ENCODE measurements at places on chromosomes 5 and 9.

DNA sequence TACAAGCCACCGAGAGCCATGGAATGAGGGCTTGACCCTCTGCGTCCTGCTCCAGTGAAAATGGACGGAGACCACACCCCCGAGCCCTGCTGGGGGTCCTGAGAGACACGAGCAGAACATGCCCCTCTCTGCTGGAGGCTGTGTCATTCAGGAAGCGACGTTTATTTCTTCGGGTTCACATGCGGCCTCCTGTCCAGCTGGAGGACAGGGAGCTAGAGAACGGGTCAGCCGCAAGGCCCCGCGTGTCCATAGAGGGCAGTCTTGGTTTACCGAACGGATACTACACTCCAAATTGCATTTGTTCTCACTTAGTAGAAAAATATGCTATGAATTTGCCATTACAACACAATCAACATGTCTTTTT is 36.1 kb downstream of the MRPL36 start:
- no peak for DNase-seq

DNA sequence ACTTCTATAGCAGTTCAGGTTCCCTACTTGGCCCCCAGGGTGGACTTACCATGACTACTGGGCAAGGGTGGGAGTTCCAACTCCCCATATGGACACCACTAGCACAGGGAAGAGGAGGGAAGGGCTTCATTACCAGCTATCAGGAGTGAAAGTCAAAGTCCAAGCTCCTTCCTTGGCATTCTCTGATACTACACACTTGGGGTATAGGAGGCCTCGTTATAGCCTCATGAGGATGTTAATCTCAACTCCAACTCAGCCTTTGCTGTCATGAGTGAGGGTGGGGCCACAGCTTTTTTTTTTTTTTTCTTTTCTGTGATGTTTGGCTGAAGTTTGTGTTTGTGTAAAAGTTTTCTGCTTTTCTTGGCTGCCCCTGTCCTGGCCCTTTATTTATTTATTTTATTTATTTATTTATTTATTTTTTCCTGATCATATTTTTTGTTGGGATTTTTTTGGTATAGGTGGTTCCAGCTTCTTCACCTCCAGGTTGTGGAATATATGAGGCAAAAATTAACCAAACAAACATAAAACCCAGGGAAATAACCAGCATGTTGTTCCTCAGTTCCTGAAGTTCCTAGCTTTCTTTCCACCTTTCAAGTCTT is 8.7 kb downstream of the GARIN3 start:
- DNase-seq: no peak

DNA sequence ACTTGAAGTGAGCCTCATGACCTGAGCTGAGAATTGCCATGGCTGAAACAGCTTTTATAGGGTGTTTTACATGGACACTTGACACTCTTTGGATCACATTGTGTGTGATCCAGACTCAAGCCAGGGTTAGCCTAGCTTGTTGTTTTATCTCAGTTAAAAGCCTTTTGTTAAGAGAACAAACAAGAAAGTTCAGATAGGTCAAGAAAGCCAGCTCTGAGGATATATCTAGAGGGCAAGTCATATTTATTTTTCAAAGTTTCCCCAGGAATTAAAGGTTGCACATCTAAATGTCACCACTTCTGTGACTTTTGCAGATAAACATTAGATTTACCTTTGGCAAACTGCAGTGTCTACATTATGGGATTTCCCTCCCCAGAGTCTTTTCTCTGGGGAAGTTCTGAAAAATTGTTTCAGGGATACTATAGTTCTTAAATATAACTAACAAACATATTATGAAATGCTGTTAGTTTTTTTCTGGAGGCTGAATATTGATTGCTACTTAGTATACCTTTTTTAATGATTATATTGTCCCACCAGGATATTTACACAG is 134.5 kb downstream of the C9orf152 start:
- no peak for DNase-seq

DNA sequence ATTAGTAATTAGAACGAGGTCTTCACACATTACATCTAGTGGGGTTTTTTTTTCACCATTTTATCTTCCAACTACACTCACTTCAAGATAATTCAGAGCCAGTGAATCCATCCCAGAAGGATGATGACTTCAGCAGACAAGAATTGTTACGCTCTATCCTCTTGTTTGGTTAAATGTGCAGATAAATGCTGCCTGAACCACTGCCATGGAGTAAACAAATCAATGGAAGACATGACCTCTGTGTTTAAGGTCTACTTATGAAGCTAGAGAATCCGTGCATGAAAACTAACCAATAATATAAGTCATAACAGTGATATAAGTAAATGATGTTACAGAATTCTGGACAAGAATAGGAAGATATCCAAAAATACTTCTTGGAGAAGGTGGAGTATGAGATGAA is 602.6 kb downstream of the TLR4 start:
- DNase-seq: no peak

DNA sequence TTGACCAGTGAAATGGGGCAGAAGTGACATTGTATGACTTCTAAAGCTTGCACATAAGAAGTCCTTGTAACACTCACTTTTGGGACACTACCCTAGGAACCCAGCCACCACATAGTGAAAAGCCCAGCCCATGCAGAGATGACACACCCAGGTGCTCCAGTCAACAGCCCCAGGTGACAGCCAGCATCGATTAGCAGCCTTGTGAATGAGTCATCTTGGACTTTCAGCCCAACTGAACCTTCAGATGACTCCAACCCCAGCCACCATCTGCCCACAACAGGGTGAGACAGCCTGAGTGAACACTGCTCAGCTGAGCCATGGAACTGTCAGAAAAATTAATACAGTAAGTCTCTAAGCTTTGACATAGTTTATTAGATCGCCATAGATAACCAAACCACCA is 458.6 kb downstream of the ZSWIM6 start:
- DNase-seq: no peak

- DNase-seq: no peak
These were observed 8.6 kb downstream of the BHMT start for GRCh38 chr5:79120221-79120620.

- DNase-seq: no peak
These were observed 17.5 kb downstream of the SLC31A1 start for GRCh38 chr9:113238859-113239232.

GRCh38 chr9:96185518-96186156 is 116.3 kb downstream of the HSD17B3 start:
- DNase-seq: no peak

DNA sequence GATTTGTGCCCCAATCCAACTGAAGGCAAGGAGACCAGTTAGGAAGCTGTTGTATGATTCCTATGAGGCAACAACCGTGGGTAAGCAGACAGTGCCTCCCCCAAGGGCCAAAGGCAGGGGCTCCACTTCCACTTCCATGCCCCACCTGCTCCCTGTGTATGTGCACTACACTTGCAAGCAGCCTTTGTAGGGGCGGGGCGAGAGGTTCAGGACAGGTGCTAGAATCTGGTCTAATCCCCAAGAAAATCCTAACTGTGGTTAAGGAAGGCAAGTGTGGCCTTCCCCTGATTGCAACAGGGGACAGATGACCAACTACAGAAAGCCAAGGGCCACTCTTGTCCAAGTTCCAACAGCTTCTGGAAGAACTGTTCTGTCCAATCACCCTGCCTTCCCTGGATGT is 41.7 kb downstream of the B4GALT1 start:
- no peak for DNase-seq

- no peak for DNase-seq
These were observed 269.2 kb downstream of the TMEM38B start for GRCh38 chr9:105963343-105964099.

- no peak for DNase-seq
These were observed 140.7 kb downstream of the MTX3 start for GRCh38 chr5:79850316-79850822.

GRCh38 chr5:114727358-114727757 is 365.5 kb downstream of the KCNN2 start:
- DNase-seq: peak; percentile 4

GRCh38 chr5:62457071-62457470 is 44.5 kb downstream of the IPO11 start:
- DNase-seq: no peak

DNA sequence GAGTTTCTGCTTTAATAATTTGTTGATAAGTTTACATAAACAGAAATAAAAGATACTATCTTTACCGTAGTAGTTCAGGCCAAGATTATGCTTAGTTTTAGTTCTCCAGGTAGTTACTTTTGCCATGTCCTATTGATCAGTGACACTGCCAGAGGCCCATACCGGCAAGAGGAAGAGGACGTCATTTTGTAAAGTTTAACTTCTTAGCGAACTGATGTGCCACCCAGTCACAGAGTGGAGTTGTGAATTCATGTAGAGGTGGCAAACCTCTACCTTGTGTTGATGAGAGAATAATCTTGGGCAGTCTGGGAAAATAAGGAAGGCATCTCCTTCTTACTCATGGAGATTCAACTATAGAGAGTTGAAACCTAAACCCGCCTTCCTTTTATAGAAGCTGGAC is 21.8 kb downstream of the RGMB start:
- DNase-seq: no peak

DNA sequence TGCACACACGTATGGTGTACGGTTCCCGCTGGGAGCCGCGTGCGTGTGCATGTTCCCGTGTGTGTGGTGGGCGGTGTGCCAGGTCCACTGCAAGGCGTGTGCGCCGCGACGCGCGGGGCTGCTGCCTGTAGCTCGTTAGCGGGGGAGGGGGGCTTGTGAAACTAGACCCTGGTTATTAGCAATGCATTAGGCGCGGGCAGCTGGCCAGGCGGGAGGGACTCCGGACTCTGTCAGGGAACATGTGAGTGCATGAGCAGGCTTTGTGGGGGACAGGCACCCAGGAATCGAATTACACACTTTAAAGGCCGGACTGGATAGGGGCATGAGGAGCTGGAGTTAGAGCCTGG is 32.2 kb upstream of the ENHO start:
- peak; percentile 94 for DNase-seq

- no peak for DNase-seq
These were observed 3.1 kb downstream of the OLFM1 start for GRCh38 chr9:135090547-135090946.

GRCh38 chr9:13278368-13279246 is 885 bp downstream of the MPDZ start:
- DNase-seq: peak; percentile 53

DNA sequence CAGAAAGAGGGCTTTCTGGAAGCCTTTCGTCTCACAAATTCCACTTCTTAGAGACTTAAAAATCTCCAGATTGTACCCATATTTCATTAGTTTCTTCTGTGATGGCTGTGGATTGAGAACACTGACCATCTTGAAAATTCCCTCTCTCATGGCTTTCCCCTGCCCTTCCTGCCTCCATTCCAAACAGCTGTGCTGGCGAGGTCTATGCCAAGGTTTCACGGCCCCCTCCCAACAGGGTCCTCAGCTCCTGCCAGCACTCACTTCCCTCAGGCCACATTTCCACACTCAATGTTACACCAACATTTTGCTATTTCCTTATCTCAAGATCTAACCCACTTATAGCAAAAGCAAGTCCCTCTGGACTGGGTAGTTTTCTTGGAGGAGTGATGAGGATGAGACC is 40.3 kb upstream of the EQTN start:
- DNase-seq: no peak

DNA sequence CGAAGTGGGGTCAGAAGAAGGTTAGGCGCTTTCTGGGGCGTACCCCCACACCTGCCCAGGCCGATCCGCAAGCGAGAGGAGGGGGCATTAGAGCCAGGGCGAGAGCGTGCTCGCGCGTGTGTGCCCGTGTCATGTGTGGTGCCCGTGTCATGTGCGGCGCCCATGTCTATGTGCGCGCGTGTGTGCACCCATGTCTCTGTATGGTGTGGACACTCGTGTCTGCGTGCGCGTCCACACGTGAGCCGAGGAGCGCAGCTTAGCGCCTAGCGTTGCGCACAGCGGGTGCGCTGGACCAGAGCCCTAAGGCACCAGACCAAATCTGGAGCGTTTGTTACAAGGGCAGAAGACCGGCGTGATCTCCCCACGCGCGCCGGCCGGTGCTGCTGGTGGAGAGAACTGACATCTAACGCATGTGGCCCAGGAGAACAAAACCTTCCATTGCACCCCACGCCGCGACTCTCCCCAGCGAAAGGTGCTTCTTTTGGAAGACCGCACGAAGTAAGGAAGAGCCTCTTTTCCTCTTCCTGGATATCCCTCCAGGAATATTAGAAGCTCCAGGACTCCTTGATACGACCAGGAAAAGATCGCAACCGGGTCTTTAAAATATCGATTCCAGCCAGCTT is 644 bp downstream of the NIM1K start:
- DNase-seq: no peak

DNA sequence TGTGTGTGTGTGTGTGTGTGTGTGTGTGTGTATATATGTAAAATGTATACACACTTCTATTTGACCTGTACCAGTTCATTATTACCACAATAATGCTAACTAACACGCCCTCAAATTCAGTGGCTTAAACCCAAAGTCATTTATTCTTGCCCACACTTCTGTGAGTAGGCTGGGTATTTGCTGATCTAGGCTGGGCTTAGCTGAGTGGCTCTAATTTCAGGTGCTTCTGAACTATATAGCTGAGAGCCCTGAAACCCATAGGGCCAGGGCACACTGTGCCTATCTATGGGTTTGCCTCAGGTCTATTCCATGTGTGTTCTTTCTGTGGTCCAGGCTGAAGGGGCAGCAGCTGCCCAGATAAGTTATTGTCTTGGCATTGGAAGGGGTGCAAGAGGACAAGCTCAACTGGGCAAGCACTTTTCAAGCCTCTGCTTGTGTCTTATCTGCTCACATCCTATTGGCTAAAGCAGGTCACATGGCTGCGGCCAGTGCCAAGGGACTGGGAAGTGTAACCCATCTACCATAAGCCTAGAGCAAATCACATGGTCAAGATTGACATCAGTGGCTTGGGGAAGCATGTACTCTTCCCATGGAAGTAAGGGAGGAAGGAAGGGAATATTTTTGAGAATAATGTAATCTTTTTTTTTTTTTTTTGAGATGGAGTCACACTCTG is 139.9 kb downstream of the PALM2AKAP2 start:
- DNase-seq: no peak

DNA sequence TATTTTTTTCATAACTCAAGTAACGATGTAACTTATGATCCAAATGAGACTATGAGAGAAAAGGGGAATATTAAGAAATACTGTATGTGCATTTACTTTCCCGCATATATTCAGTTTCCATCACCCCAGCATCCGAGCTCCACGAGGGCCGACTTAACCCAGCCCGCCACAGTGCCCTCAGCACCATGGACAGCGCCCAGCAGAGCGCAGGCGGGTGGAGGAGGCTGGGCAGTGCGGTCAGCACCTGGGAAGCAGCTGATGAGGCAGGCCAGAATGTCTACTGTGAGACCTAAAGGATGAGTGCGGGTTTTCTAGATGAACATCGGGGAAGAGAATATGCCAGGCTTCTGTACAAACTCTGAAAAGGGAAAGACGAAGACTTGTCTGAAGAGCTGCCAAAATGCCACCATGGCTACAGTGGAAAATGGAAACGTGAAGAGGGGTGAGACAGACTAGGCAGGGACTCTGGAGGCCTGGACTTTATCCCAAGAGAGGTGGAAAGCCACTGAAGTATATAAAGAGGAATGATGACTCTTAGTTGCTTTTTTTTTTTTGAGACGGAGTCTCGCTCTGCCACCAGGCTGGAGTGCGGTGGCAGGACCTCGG is 34.5 kb upstream of the MED27 start:
- no peak for DNase-seq

DNA sequence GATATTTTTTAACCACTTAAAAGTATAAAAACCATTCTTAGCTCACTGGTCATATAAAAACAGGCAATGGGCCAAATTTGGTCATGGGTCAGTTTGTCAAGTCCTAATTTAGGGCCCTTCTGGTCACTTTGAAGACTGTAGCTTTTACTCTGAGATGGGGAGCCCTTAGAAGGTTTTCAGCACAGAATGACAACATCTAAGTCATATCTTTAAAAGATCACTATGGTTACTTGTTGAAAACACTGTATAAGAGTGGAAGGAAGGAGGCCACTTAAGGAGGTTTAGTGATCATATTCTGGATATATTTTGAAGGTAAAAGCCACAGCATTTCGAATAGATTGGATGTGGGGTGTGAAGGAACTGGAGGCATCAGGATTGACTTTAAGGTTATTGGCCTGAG is 76.7 kb downstream of the STRBP start:
- DNase-seq: no peak

All from NCI-H1092 (cell line).